ENCODE measurements at places on chromosomes 6 and 20. TPM values are rescaled to one million over a fixed set of nuclear protein-coding genes. Genes with fewer than 3 reads are reported as not detected.

Gene FAM162B
- polyA plus RNA-seq = not detected

Gene UNC5CL
- polyA plus RNA-seq = 0.13 TPM

Gene ABHD16B
- polyA plus RNA-seq = not detected

GRCh38 chr6:130252527-130253237, 29.9 kb upstream of the SAMD3 start:
- H3K4me1 ChIP-seq = no peaks in the 10 kb centered on the region
- H3K27ac ChIP-seq = no peak overlapping the region
- no peak for DNase-seq
- no peak overlapping the region for H3K4me3 ChIP-seq
- H3K27me3 ChIP-seq = no peaks in the 10 kb centered on the region

DNA sequence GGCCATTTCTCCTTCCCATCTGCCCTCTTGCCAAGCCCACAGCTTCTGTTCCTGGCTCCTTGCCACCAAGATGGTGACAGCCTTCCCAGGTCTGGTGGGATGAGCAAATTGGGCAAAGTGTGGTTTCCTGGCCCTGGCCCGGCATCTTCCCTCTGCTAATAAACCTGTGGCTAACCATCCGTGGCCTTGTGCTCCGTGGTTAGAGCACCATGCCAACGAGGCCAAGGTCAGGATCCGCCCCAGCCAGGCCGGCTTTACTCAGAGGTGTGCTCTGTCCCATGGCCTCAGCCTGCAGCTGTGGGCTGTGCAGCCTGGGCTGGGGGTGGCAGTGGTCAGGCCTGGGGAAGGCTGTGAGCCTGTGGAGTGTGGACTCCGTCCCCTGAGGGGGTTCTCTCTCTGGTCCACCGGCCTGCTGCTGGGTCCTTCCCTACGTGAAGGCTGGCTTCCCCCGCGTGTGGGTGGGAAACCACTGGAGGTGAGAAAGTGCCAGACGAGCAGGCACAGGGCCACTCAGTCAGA, 117.4 kb downstream of the VEGFA start:
- no peaks in the 10 kb centered on the region for H3K27me3 ChIP-seq
- no peak overlapping the region for H3K27ac ChIP-seq
- no peak for DNase-seq
- H3K36me3 ChIP-seq = no peaks in the 10 kb centered on the region
- no peak overlapping the region for H3K4me3 ChIP-seq

GRCh38 chr6:117423754-117424153, 2.0 kb downstream of the ROS1 start:
- no peak for DNase-seq
- no peaks in the 10 kb centered on the region for H3K36me3 ChIP-seq
- no peaks in the 10 kb centered on the region for H3K27me3 ChIP-seq
- H3K27ac ChIP-seq = no peak overlapping the region
- no peaks in the 10 kb centered on the region for H3K4me1 ChIP-seq
- H3K4me3 ChIP-seq = no peak overlapping the region

- H3K4me3 ChIP-seq = no peak overlapping the region
- no peaks in the 10 kb centered on the region for H3K4me1 ChIP-seq
- H3K27me3 ChIP-seq = no peaks in the 10 kb centered on the region
- no peak overlapping the region for H3K27ac ChIP-seq
- no peak for DNase-seq
- H3K36me3 ChIP-seq = no peaks in the 10 kb centered on the region
Observed at GRCh38 chr20:7031222-7031621, 263.7 kb downstream of the BMP2 start.

GRCh38 chr6:12404651-12405050, 114.5 kb downstream of the EDN1 start:
- no peaks in the 10 kb centered on the region for H3K27me3 ChIP-seq
- no peak overlapping the region for H3K27ac ChIP-seq
- DNase-seq = no peak

- H3K27me3 ChIP-seq = no peaks in the 10 kb centered on the region
- peaks cover 5% of the 10 kb centered on the region for H3K4me1 ChIP-seq
- H3K36me3 ChIP-seq = no peaks in the 10 kb centered on the region
- no peak overlapping the region for H3K27ac ChIP-seq
- no peak overlapping the region for H3K4me3 ChIP-seq
Observed at GRCh38 chr6:43809417-43810305, 39.6 kb downstream of the VEGFA start.

- DNase-seq = no peak
- no peaks in the 10 kb centered on the region for H3K27me3 ChIP-seq
- H3K36me3 ChIP-seq = no peaks in the 10 kb centered on the region
- peaks cover 24% of the 10 kb centered on the region for H3K4me1 ChIP-seq
- H3K27ac ChIP-seq = no peak overlapping the region
- H3K4me3 ChIP-seq = no peak overlapping the region
Observed at GRCh38 chr6:37919417-37920157, 100.1 kb downstream of the ZFAND3 start.

GRCh38 chr6:25882051-25882496, 8.0 kb upstream of the SLC17A3 start:
- peak; percentile 45 for DNase-seq
- H3K4me1 ChIP-seq = no peaks in the 10 kb centered on the region
- no peaks in the 10 kb centered on the region for H3K36me3 ChIP-seq

DNA sequence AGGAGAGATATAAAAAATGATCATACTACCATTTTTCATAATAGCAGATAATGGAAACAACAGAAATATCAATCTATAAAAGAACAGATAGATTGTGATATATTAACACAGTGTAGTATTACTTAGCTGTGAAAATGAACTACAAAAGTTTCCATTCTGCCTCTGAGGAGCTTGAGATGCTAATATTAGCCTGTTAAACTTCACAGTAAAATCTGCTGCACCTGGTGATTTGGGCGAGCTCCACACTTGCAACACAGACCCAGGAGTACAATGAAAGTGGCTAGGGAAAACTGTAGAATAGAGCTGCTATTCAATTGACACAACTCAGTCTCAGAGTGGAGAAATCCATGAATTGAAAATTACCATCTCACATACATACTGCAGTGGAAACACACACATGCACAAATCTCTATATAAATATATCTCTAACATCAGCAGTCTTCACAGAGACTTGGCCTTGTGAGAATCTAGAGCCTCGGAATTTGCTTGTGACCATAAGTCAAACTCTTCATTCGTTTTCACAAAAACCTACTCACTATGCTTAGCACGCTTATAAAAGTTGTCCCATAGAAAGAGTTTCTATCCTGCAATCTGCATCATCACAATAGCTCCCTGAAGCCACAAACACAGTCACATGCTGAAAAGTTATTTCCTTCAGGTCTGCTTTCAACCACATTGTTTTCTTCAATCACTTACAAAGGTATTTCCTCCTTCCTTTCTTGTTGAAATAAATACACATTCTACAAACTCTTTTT, 133.0 kb downstream of the PAK5 start:
- H3K27me3 ChIP-seq = no peaks in the 10 kb centered on the region
- H3K27ac ChIP-seq = no peak overlapping the region
- no peak for DNase-seq
- no peak overlapping the region for H3K4me3 ChIP-seq
- no peaks in the 10 kb centered on the region for H3K4me1 ChIP-seq
